Stimulated activated CD8-positive, alpha-beta memory T cell treated with anti-CD3 and anti-CD28 coated beads, Interleukin-2, amount 100 ng/mL, for 48 hours (primary cell): ENCODE measurements at places on chromosomes 7 and 10.

DNA sequence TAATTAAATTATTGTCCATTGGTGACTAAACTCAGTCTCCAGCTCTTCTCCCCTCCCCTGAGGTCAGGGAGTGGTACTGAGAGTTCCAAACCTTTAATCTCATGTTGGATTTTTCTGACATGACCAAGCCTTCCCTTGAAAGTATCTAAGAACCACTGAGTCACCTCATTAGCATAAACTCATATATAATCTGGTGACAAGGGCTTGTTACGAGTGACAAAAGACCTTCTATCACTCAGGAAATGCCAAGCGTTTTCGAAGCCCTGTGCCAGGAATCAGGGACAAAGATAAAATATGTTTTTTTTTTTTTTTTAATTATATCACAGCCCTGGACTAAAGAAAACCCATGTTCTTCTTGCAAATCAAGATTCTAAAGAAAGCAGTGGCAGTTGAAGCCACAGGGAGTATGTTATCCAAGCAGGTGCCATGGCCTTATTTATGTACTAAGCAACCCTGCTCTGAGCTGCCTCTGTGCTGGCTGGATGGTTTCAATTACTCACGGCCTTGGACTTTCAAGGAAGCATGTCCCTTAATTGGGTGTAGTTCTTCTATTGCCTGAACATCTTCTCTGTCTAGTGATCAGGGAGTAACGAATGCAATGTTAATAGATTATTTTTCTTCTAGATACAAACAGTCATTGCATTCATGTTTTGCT, 169.0 kb upstream of the PRKCQ start:
- DNase-seq = no peak

GRCh38 chr10:3835770-3836169, 50.8 kb upstream of the KLF6 start:
- no peak for DNase-seq

GRCh38 chr10:76352300-76352699, 920.9 kb downstream of the LRMDA start:
- DNase-seq = no peak

GRCh38 chr7:155183655-155184054, 113.5 kb downstream of the HTR5A start:
- DNase-seq = no peak

GRCh38 chr10:97016728-97017473, 168.9 kb downstream of the SLIT1 start:
- peak; percentile 52 for DNase-seq

- no peak for DNase-seq
Observed at GRCh38 chr7:499853-500485, 19.7 kb downstream of the PDGFA start.

- DNase-seq = no peak
Observed at GRCh38 chr7:151648429-151648828, 128.7 kb upstream of the RHEB start.

DNA sequence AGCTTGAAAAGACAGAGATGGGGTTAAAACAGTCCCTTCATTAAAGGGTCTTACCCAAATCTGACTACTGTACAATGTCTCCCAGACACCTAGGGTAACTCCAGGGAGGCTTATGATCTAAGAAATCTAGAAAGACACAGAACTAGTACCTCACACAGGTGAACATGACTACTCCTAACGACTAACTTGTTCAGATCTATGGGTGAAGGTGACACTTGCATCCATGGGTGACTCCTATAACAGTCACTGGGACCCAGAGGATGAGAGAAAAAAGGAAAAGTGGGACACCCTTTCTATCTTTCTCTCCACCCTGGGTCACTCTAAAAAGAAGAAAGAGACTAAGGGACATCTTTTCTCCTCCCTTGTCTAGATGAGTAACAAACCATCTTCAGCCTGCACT, 19.2 kb downstream of the AKR1C8 start:
- no peak for DNase-seq

DNA sequence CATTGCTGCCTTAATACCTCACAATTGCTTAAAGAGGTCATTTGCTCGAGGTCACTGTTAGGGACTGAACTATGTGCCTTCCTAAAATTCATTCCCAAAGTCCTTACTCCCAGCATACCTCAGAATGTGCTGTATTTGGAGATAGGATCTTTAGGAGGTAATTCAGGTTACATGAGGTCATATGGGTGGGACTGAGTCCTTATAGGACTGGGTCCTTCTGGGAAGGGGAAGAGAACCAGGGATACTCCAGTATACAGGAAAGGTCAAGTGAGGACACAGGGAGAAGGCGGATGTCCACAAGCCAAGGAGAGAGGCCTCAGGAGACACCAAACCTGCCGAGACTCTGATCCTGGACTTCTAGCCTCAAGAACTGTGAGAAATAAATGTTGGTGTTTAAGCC, 253.3 kb downstream of the PRPF18 start:
- no peak for DNase-seq

DNA sequence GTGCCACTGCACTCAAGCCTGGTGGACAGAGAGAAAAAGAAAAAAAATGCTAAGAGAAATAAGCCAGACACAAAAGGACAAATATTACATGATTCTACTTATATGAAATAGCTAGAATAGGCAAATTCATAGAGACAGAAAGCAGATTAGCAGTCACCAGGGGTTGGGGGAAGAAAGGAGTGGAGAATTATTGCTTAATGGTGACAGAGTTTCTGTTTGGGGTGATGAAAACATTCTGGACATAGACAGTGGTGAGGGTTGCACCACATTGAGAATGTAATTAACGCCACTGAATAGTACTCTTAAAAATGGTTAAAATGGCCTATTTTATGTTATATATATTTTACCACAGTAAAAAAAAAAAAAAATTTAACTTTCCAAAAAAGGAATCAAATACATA, 6.4 kb upstream of the NT5C2 start:
- no peak for DNase-seq

GRCh38 chr10:92848441-92849233, at the start of gene EXOC6:
Gene EXOC6, plus strand, starts transcription at chr10:92848520. Its CDS starts 14 bp downstream, at chr10:92848534.
- DNase-seq = peak; percentile 71

DNA sequence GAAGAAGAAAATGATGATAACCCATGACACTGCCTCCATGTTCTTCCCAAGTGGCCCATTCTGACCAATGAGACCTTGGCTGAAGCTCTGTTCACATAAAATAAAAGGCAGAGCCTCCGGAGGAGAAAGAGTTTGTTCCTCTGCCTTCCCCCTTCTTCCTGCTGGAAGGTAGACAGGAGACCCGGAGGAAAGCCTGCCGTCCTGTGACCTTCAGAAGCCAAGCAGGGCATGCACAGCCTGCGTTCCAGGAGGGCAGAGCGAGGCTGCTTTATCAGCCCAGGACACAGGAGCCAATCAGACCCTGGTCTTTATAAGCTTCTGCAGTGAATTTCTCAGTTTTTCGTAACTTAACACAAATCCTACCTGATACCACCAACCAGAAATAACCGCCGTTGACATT, 8.6 kb upstream of the GRID1 start:
- DNase-seq = no peak

DNA sequence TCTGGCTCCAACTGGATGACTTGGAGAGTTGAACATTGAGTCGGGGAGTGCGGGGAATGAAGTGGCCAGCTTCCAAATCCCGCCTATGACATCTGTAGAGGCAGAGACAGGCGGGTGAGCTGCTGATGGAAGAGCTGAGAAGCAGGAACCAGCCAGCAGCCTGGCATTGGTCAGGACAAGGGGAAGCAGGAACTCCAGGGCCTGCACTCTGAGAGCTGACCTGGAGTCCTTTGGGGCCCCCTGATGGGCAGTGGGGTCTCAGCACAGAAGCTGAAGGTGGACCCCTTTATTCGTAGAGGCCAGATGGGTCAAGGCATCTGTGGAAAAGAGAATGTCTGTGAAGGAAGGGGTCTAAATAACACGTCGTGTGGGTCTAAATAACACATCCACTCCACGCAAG, 57.0 kb downstream of the SEC61G start:
- DNase-seq = no peak

DNA sequence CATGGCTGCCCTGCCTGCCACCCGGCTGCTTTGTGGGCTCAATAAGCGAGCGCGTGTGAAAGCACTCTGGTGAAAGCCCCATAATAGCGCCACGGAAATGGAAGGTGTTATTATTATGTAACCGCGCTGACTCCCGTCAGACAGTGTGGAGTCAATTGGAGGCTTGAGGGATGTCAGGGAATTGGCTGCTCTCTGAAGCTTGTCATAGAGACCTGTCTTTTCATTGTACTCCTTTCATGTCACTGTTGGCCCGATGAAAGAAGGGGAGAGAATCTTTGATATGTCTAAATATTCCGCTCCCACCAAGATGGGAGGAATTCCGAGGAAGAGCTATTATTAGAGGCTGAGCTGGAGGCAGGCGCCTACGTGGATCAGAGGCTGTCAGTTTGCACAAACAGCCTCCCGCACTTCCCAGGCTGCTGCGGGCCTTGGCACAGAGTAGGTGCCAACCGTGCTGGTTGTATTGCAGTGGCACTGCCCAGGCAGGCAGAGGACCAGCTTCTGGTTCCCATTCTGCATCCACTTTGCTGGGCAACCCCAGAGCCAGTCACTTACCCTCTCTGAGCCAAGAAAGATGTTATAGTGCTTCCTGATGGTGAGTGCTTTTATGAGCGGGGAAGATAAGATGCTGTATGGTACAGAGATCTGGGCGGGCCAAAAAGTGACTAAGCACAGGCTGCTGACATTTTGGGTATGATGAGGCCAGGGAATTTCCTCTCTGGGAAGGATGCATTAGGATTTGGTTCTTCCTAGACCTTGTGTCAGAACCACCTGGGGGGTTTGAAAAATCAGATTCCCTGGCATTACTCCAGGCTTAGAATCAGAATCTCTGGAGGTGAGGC, 151.4 kb downstream of the RPS24 start:
- no peak for DNase-seq

DNA sequence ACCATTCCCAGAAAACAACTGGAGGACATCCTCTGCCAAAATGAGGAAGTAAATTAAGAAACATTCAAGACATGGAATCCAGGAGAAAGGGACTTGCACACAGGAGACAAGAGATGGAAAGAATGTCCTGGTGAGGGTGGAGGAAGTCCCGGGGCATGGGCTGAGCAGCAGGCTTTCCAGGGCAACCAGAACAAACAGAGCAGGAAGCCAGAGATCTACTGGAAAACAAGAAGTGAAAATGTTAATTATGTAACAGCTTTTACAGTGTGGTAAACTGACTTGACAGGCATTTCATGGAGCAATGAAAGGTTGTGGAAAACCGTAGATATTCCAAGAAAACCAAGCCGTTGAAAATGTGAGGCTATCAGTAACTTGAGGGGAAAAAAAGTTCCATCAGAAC, 55.2 kb upstream of the ZNF746 start:
- DNase-seq = no peak

GRCh38 chr7:51311166-51311565, 5.4 kb downstream of the COBL start:
- no peak for DNase-seq

GRCh38 chr10:77289027-77289501, 348.5 kb downstream of the KCNMA1 start:
- no peak for DNase-seq

DNA sequence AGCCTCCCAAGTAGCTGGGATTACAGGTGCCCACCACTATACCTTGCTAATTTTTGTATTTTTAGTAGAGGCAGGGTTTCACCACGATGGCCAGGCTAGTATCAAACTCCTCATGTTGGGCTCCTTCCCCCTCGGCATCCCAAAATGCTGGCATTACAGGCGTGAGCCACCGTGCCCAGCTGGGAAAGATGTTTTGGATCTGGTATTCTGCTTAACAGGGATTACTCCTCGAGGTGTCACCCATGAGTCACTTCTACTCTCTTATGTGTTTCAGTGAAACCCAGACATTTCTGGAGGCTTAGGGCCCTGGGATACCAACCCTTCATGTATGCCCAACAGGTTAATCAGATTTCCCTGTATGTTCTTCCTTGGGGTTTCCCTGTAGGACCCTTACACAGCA, 11.8 kb upstream of the OPN4 start:
- DNase-seq = no peak

GRCh38 chr10:61316676-61317265, 136.4 kb downstream of the TMEM26 start:
- no peak for DNase-seq

DNA sequence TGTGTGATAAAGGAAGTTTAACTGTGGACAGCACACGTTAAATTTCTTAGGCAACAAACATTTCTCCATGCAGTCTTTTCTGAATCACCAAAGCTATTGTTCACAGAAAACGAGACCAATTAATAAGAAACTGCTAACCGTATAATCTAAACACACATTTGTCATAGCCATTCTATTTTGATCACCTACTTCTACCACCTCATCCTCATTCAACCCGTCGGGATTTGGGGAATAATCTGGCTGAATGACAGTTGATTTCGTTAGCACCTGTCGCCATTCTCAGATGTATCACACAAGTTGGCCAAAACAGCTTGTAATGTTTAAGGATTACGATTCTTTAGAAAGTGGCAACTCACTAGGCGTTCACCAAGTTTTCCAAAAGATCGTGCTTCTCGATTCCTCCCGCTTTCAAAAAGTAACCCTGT, 1.2 kb downstream of the EZH2 start:
- DNase-seq = no peak

DNA sequence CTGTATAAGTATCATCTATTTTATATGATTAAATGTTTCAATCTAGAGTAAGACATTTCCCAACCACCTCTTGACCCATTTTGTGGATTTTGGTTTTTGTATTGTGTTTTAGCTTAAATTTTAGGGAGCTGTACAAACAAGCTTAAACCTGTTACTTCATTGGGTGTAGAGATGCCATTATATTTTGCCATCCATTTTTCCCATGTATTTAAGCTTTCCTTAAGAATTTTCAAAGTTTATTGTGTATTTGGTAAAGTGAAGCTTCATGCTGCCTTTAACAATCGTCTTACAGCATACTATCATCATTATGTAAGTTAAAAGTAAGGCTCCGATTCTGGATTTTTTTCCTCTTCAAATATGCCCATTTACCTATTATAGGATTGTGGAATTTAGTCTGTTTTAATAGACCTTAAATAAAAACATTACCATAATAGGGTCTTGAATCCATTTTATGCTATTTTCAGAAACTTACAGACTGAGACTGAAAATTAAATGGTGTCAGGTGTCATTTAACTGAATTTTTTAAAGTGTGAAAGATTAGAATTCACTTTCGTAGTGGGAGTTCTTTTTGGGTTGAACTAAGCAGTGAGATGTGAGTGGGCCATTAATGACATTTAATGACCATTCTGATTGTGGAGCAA, 2.2 kb downstream of the KMT2E start:
- no peak for DNase-seq

DNA sequence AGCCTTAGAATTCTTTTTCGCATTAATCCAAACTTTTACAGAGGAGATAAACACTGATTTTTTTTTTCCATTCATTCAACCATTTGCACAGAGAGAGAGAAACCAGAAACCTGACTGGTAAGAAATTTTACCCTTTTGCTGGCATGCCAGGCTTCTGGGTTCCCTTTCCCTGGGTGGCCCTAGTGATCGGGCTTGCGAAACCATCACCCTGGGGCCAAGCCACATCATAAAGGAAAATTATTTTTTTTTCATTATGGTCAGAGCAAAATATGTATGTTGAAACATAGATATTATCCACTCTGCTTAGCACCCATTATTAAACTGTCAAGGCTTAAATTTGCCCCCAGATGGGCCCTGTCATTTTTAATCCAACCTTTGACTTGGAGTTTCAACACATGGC, 55.4 kb upstream of the INHBA start:
- no peak for DNase-seq
